Mucosa of gallbladder (tissue), 1 donor: ENCODE measurements at places on chromosomes 6 and 20.
A peak's percentile ranks its signal among the peaks of the same experiment; 100 is the strongest.

- no peak for DNase-seq
Measured at GRCh38 chr6:116298973-116299372, 19.2 kb upstream of the TSPYL1 start.

- DNase-seq, result no peak
Measured at GRCh38 chr6:44051515-44051914, 75.7 kb downstream of the MRPL14 start.

GRCh38 chr20:31948008-31948407 lies 3.8 kb downstream of the PDRG1 start:
- no peak for DNase-seq

- no peak for DNase-seq
Measured at GRCh38 chr6:165621940-165622339, 41.1 kb downstream of the PDE10A start.

GRCh38 chr6:143097224-143097795 lies 36.6 kb downstream of the AIG1 start:
- no peak for DNase-seq

DNA sequence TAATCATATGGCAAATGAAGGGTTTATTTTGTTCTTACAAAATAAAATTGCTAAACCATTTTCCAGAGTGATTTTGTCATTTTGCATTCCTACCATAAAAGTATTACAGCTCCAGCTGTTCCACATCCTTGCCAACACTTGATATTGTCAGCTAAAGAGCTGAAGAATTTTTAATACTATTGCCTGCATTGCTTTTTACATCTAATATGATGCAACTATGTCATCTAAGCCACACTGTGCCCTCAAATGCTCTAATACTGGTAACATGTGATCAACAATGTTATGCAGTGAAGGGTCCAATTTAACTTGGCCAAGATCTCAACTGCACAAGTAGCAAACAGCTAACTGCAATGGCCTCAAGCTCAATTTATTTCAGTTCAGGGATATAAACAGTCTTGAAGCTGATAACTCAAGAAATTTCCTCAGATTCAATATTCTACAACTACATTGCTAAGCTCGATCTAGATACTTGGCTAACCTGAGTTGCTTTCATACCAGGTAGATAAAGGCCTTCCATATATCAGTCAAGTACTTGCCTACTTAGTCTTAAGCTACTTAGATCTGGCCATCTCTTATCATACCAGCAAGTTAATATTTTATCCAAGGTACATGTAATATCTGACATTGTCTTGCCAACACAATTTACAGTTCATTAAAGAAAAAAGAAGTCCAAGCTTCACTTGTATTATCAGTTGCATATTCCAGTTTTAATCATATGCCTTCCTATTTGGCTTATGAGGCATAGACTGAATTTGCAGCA lies 17.0 kb downstream of the AKIRIN2 start:
- no peak for DNase-seq

- peak; percentile 78 for DNase-seq
Measured at GRCh38 chr20:19129976-19130612, 82.3 kb upstream of the SLC24A3 start.

DNA sequence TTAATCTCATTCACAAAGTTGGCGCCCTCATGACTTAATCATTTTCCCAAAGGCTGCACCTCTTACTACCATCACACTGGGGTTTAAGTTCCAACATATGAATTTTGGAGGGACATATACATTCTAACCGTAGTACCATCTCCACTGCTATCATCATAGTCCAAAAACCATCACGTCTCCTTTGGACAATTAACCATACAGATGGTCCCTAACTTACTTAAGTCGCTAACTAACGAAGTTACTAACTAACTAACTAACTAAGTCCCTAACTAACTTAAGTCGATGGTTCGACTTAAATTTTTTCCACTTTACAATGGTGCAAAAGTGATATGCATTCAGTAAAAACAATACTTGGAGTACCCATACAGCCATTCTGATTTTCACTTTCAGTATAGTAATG lies 24.0 kb upstream of the TBC1D22B start:
- no peak for DNase-seq

- no peak for DNase-seq
Measured at GRCh38 chr20:33176101-33176500, 8.1 kb downstream of the BPIFA2 start.
